Body of pancreas (tissue), 4 donors: ENCODE measurements at places on chromosomes 4 and X. TPM values are rescaled to one million over a fixed set of nuclear protein-coding genes. Genes with fewer than 3 reads are reported as not detected.

ENAM gene
- 0.99 TPM for total RNA-seq

LRP2BP gene
- 2.0 TPM for total RNA-seq

SMIM10 gene
- total RNA-seq: 1.0 TPM

FRMD7 gene
- not detected for total RNA-seq

TRIML2 gene
- total RNA-seq: not detected

NOX1 gene
- total RNA-seq: not detected

GLOD5 gene
- not detected for total RNA-seq

OGT gene
- 184 TPM for total RNA-seq

SHROOM2 gene
- total RNA-seq: 9.9 TPM

RAI2 gene
- 8.6 TPM for total RNA-seq

DNA sequence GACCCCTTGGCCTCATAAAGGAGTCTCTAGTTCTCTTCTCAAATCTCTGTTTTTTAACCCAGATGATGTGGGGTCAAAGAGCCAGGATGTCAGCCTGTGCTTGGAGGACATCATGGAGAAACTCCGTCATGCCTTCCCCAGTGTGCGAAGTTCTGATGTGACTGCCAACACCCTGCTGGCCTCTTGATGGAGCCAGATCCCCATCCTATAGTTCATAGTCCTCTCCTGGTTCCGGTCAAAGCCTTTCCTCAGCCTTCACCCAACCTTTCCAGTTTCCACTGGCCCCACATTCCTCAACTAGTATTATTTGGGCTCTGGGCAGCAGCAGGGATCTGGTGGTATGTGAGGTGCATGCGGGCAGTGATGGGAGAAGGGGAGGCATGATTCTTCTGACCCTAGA, 30.7 kb downstream of the TAF7L start:
- H3K27ac ChIP-seq: no peak overlapping the region
- H3K4me3 ChIP-seq: no peak overlapping the region
- H3K4me1 ChIP-seq: no peaks in the 10 kb centered on the region
- no peaks in the 10 kb centered on the region for H3K36me3 ChIP-seq
- H3K27me3 ChIP-seq: no peaks in the 10 kb centered on the region

- DNase-seq: no peak
- H3K36me3 ChIP-seq: peaks cover 18% of the 10 kb centered on the region
- H3K4me1 ChIP-seq: no peaks in the 10 kb centered on the region
- H3K27ac ChIP-seq: no peak overlapping the region
Observed at GRCh38 chr4:102586002-102586643, 85.0 kb downstream of the NFKB1 start.

GRCh38 chr4:19700992-19701391, 550.7 kb upstream of the SLIT2 start:
- no peak for DNase-seq
- no peaks in the 10 kb centered on the region for H3K27me3 ChIP-seq
- H3K36me3 ChIP-seq: no peaks in the 10 kb centered on the region
- H3K27ac ChIP-seq: no peak overlapping the region

GRCh38 chr4:11456401-11456800, 27.7 kb upstream of the HS3ST1 start:
- H3K27me3 ChIP-seq: no peaks in the 10 kb centered on the region
- H3K27ac ChIP-seq: no peak overlapping the region
- no peaks in the 10 kb centered on the region for H3K4me1 ChIP-seq
- no peaks in the 10 kb centered on the region for H3K36me3 ChIP-seq
- DNase-seq: no peak

- no peaks in the 10 kb centered on the region for H3K36me3 ChIP-seq
- H3K27ac ChIP-seq: no peak overlapping the region
- no peak overlapping the region for H3K4me3 ChIP-seq
- no peak for DNase-seq
Observed at GRCh38 chrX:117711782-117712181, 404.8 kb downstream of the KLHL13 start.

DNA sequence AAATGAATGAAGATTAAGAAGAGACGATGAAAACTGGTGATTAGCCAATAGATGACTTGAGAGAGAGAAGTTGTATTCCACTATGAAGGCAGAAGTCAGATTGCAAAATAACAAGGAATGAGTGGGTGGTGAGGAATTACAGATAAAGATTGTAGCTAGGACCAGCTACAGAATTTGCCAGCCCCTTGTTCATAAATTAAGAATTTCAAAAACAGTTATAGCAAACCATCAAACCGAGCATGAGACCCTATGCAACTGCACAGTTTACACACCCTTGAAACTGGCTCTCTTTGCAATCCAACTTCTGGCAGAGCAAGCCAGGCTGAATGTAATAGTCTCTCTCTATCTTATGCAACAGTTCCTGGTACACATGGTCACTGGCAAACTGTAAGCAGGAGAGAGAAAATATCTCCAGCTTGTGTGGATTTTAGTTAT, 35.2 kb downstream of the STAP1 start:
- H3K4me3 ChIP-seq: no peak overlapping the region
- H3K36me3 ChIP-seq: no peaks in the 10 kb centered on the region
- H3K4me1 ChIP-seq: peaks cover 17% of the 10 kb centered on the region

- DNase-seq: no peak
- no peaks in the 10 kb centered on the region for H3K27me3 ChIP-seq
- H3K36me3 ChIP-seq: no peaks in the 10 kb centered on the region
Observed at GRCh38 chrX:130626521-130626920, 224.7 kb downstream of the RBMX2 start.

GRCh38 chr4:41640906-41641305, 102.9 kb downstream of the LIMCH1 start:
- no peak overlapping the region for H3K4me3 ChIP-seq
- peaks cover 24% of the 10 kb centered on the region for H3K4me1 ChIP-seq
- no peak overlapping the region for H3K27ac ChIP-seq

GRCh38 chrX:22105231-22105630, 73.1 kb downstream of the PHEX start:
- H3K27me3 ChIP-seq: no peaks in the 10 kb centered on the region
- no peak overlapping the region for H3K27ac ChIP-seq
- no peaks in the 10 kb centered on the region for H3K4me1 ChIP-seq
- no peak for DNase-seq

DNA sequence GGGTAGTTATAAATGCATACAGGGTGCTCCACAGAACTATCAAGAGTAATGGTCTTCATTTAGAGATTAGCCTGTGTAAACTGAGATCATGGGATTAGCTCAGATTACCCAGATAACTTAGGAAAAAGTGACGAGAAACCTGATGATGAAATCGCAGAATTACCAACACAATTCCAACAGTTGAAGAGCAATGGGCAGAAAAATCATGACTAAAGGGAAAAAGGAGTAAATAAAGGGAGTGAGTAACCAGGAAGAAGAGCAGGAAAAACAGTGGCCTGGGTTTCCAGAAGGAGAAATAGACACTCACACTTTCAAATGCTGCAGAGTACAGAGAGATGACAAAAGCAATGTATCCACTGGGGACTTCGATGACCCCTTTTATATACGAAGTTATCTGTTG, 817.3 kb downstream of the TRIML1 start:
- no peak overlapping the region for H3K27ac ChIP-seq
- H3K27me3 ChIP-seq: no peaks in the 10 kb centered on the region
- H3K4me3 ChIP-seq: no peak overlapping the region
- H3K4me1 ChIP-seq: no peaks in the 10 kb centered on the region
- DNase-seq: no peak

- no peak overlapping the region for H3K4me3 ChIP-seq
- H3K4me1 ChIP-seq: peaks cover 4% of the 10 kb centered on the region
- DNase-seq: no peak
- H3K36me3 ChIP-seq: no peaks in the 10 kb centered on the region
- no peak overlapping the region for H3K27ac ChIP-seq
- H3K27me3 ChIP-seq: no peaks in the 10 kb centered on the region
Observed at GRCh38 chr4:39235696-39236095, 53.4 kb downstream of the WDR19 start.

- H3K27ac ChIP-seq: no peak overlapping the region
- H3K36me3 ChIP-seq: no peaks in the 10 kb centered on the region
- DNase-seq: no peak
- no peaks in the 10 kb centered on the region for H3K4me1 ChIP-seq
Observed at GRCh38 chr4:16641971-16642370, 256.5 kb downstream of the LDB2 start.

- no peak overlapping the region for H3K4me3 ChIP-seq
Observed at GRCh38 chrX:140524556-140524955, 19.7 kb upstream of the SOX3 start.

DNA sequence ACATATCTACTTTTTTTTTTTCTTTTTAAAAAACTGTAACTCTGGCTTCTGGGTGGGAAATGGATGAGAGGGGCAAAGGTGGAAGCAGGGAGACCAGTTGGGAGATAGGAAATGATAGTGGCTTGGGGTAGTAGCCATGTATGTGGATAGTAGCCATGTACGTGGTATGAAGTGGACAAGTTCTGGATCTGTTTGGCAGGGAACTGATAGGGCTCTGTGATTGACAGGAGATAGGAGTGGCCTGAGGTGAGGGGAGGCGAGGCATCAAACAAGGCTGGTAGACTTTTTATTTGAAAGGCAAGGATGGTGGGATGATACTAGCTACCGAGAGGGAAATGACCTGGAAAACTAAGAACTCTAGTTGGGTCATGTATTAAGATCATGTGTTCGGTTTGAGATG, 117.8 kb downstream of the AFF1 start:
- no peak overlapping the region for H3K27ac ChIP-seq
- H3K4me1 ChIP-seq: peaks cover 71% of the 10 kb centered on the region
- no peak for DNase-seq
- no peaks in the 10 kb centered on the region for H3K36me3 ChIP-seq
- no peak overlapping the region for H3K4me3 ChIP-seq

DNA sequence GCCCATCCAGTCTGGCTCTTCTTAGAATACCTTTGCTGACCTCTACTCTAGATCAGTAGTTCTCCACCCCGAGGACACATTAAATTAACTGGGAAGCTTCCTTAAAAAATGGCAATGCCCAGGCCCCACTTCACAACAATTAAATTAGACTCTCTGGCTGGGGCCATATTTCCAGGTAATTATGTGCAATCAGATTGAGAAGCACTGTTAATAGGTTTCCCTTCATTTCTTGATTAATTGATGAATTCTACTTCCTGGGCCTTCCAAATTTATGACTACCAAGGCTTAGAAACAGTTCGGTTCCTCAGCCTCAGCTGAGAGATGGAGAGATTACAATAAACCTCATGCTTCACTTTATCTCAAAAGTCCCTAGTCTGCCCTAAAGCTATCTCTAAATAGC, 71.7 kb upstream of the LIMCH1 start:
- no peaks in the 10 kb centered on the region for H3K4me1 ChIP-seq
- no peak overlapping the region for H3K27ac ChIP-seq
- DNase-seq: no peak
- no peaks in the 10 kb centered on the region for H3K36me3 ChIP-seq

DNA sequence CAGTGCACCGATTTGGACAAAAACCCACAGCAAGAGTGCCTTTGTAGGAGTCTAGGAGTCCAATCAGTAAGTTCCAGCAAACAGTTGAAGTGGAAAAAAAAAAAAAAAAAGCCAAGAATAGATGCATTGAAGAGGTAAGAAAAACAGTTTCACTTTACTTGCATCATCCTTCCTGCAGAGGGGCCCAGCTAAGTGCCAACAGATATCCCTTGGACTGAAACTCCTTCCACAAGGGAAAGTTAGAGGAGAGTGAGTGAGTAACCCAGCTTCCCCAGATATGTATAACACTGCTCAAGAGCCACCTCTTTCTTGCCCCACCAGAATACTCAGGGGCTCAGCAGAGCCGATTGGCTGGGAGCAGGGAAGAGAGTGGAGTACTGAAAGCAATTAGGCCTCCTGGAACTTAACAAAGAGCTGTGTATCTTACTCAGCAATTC, 617.7 kb upstream of the SMIM31 start:
- H3K27me3 ChIP-seq: no peaks in the 10 kb centered on the region
- no peak overlapping the region for H3K4me3 ChIP-seq
- H3K4me1 ChIP-seq: no peaks in the 10 kb centered on the region
- no peak overlapping the region for H3K27ac ChIP-seq
- H3K36me3 ChIP-seq: no peaks in the 10 kb centered on the region

DNA sequence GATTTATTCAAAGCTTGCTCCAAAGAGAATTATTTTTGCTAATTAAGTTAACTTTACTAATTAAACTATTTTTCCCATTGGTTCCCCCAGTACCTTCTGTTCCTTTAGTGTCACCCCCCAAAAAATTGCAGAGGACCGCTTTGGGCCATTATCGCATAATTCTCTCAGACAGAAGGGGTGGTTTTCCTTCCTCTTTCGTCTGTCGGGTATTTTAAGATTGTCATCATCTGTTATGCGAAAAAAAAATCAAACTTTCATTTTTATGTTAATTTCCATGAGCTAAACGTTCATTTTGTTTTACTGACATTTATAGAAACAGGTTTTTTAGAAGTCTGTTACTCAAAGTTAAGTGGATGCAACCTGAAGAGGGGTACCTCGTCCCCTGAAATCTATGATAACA, 76.2 kb upstream of the DDX3X start:
- H3K4me1 ChIP-seq: no peaks in the 10 kb centered on the region
- H3K27ac ChIP-seq: no peak overlapping the region
- H3K4me3 ChIP-seq: no peak overlapping the region
- H3K36me3 ChIP-seq: no peaks in the 10 kb centered on the region
- DNase-seq: no peak

- H3K4me1 ChIP-seq: peaks cover 27% of the 10 kb centered on the region
- H3K27me3 ChIP-seq: no peaks in the 10 kb centered on the region
- no peaks in the 10 kb centered on the region for H3K36me3 ChIP-seq
- no peak overlapping the region for H3K27ac ChIP-seq
Observed at GRCh38 chrX:133399411-133399810, 15.9 kb downstream of the GPC4 start.

- no peak for DNase-seq
- H3K27me3 ChIP-seq: no peaks in the 10 kb centered on the region
- no peaks in the 10 kb centered on the region for H3K36me3 ChIP-seq
- H3K27ac ChIP-seq: no peak overlapping the region
- no peaks in the 10 kb centered on the region for H3K4me1 ChIP-seq
Observed at GRCh38 chr4:108982402-108983185, 219.7 kb upstream of the ETNPPL start.

DNA sequence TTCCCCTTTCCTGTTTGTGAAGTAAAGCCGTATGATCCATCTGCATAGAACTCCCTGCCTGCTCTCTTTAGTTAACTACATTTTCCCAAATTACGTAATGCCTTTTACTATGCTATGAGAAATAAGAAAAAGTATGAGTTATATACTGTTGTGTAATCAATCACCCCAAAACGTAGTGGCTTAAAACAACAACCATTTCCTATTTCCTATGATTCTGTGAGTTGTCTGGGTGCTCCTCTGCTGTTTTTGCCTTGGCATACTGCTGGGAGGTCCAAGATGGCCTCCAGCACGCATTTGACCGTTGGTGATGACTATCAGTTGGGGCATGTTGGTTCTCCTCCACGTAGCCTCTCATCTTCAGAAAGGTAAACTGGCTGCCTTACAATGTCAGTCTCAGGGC, 39.8 kb downstream of the BBS12 start:
- H3K4me3 ChIP-seq: no peak overlapping the region
- no peaks in the 10 kb centered on the region for H3K36me3 ChIP-seq
- H3K27me3 ChIP-seq: no peaks in the 10 kb centered on the region
- DNase-seq: no peak
- H3K27ac ChIP-seq: no peak overlapping the region

- H3K27me3 ChIP-seq: no peaks in the 10 kb centered on the region
- no peaks in the 10 kb centered on the region for H3K36me3 ChIP-seq
- no peak for DNase-seq
- H3K4me1 ChIP-seq: no peaks in the 10 kb centered on the region
Observed at GRCh38 chrX:112761242-112762207, 79.1 kb downstream of the AMOT start.
